ENCODE measurements at places on chromosomes 3 and 15.

DNA sequence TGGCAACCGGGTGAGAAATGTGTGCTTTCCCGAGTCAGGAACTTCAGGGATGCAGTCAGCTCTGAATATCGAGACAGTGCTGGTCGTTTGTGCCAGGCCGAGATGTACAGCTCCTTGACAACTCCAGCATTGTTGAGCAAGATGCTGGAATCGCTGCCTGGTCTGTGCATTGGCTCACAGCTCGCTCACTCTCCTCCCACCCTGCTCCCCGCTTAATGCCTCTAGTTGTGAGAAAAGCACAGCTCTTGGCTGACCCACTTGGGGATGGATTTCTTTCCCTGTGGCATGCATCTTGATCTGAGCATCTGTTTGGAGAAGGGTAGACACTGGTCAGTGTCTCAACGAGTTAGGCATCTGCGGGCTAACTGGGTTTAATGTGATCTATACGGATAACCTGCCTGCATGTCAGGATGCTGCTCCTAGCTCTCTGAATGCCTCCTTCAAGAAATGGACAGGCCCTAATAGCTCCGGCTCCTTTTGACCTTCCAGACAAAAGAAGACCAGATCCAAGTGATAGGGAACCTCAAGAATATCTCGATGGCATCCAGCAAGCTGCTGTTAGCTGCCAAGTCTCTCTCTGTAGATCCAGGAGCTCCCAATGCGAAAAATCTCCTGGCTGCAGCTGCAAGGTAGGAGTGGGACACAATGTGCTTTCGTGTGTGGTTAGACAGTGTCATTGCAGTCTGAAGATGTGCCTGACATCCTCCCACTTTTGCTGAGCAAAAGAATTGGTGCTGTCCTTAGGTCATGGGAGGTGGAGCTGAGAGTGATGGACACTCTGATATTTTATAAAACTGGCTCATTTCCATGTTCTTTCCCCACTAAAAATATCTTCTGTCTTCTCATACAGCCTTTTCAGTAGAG is 302.2 kb upstream of the TPM1 start:
- no peak for DNase-seq

DNA sequence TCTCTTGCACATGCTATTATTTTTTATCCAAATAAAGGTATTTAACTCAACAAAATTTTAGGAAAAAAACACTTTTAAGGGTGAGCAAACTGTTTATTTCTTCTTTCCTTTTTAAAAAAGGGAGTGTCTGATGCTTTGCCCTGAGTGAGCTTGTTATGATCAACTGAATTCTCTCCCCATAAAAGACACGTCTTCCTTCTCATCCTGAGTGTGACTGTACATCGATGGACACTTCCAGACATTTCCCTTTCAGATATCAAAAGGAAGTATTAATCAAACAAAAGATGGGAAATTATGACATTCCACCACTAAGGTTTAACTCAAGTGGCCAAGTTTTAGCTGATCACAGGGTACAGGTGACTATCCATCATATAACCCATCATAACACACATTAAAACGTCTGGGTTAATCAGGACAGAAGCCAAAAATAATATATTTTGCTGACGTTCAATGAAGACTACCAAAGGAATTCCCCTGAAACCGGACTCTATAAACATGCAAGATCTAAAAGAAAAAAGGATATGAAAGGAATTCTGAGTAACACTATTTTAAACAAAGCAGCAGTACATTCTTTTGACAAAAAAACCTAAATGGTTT is 354.8 kb downstream of the MECOM start:
- DNase-seq, result no peak

DNA sequence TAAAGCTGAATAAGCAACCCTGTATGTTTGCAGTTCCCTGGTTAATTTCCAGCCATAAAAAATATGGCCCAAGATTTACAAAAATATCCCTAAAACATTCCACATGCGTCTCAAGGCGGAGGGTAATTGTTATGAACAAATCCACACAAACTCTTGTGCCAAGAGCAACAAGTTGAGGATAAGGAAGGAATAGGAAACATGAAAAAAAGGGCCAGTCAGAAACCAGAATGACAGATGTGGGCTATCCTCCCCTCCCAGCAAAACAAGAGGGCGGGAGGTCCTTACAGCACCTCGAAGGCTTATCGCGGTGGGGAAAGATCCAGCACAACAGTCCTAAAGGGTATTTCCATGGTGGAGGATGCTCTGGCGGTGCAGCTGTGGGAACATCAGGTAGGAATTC is 155.6 kb upstream of the HES1 start:
- DNase-seq, result no peak

GRCh38 chr3:30642849-30643361 is 36.5 kb downstream of the TGFBR2 start:
- no peak for DNase-seq

DNA sequence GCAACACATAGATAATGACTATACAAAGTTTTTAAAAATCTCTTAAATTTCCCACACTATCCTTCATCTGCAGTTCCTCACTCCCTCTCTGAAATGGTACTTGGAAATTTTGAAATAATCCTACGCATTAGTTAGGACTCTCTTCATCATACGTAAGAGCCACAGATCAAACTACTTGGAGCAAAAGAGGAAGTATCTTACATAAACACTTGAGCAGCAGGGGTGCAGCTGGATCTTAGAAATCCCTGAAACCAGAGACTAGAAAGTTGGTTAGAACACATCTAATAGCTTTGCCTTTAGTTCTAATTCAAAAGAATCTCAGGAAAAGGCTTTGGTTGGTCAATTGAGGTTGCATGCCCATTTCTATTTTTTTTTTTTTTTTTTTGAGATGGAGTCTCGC is 38.8 kb upstream of the ZNF445 start:
- no peak for DNase-seq

DNA sequence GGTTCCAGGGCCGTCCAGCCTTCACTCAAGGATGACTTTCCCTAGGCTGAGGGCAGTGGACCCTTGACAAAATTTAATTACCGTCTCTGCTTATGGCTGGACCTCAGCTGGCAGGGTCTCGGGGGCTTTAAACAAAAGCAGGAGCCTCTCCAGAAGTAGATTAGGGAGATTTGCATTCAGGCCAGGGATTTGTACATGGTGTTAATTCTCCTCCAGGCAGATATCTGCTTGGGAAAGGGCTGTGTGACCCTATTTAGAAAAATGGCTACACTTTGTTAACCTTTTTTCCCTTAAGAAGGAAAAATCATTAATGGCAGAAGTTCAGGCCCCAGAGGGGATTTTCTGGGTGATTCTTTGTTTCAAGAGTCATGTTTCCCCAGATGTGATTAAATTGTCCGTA is 329.1 kb upstream of the C2CD4B start:
- DNase-seq, result no peak

DNA sequence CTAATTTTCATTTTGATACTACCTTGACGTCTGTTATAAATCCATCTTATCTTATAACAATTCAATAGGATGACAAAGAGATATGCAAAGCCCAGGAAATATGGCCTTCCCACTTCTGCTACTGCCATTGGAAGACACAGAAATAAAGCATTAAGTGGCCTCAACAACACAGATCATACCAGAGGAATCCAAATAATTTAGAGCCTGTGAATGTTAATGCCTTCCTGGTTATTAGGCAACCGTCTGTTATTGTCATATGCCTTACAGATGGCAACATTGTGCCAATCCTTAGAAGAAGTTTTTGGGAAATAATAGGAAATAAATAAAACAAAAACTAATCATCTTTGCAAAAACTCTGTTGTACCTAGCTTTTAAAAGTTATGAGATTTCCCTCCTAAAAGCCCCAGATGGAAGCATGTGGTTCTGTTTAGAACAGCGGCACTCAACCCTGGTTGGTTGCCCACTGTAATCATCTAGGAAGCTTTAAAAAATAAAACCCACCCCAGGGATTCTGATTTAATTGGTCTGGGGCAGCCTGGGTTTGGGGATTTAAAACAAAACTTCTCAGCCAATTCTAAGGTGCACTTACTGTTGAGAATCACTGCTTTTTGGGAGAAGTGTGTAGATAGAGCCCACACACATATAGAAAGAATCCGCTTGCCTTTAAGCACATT is 704.8 kb upstream of the CFAP20DC start:
- no peak for DNase-seq

DNA sequence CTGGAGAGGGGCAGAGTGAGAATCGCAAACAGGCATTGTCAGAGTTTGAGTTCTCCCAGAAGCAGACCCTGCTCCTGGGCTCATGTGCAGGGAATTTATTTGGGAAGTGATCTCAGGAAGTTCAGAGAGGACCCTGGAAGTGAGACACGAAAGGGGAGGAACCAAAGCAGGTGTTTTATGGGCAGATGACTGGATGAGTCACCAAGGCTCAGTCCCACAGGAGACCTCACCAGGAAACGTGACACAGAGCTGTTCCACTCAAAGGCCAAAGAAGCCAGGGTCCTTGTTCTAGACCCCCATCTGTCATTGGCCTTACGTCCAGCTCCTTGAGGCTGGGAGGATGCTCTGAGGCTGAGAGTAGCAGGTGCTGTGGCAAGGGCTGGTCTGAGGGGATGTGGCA is 43.4 kb upstream of the SEC22A start:
- DNase-seq, result no peak

DNA sequence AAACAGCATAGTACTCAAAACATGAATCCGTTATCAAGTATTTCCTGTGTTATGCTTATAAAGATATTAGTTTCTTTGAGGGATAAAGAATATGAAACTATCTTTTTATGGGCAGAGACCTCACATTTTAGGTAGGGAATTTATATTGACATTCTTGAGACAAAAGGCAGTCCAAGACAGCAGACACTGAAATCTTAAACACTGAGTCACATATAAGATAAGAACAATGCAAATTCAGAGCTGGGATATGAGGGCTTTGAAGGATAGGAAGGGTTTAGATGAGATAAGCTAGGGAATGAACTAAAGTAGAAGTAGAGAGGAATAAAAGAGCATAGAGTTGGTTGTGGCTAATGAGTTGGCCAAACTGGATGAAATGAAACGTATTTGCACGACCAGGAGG is 58.4 kb downstream of the ASTE1 start:
- DNase-seq, result no peak

DNA sequence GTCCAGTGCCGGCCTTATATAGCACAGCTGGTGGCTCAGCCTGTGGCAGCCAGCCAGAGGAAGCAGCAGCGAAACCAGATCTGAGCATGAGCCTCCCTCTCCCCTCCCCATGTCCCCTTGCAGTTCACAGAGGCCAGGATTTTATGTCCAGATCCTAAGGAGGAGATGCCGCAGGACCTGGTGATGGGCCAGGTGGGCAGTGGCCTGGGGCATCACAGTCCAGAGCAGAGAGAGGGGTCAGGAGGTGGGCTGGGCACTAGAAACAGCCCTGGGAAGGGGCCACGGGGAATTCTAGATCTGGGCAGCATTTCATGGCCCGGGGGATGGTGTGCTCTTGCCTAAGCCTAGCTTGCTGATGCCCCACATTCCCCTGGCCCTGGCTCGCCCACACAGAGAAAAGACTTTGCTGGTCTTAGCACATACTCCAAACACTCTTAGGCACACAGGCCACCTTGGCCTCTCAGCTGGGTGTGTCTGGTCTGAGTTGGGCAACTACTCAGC is 259 bp upstream of the CILP start:
- DNase-seq, result no peak

- no peak for DNase-seq
Observed at GRCh38 chr3:34891941-34892340, 747.4 kb upstream of the ARPP21 start.

DNA sequence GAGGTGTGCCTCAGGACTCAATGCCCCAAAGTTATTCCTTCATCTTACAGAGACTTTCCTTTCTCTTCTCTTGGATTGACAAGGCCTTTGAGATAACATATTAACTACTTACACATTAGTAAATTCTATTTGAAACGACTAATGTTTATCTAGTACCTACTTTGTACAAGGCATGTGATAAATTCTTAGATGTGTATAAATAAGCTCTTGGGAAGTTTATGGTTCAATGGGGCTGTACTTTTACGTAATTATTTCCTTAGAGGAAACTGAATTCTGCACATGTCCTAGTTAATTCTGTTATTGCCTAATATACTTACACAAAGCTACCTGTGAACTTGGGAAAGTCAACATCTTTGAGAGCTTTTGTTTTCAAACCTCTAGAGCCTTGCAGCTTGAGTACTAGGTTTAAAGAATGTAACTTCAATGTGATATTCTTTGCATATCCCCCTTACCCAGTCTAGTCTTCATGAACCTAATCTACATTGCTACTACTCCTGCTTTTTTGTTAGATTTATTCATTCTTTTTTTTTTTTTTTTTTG is 58.5 kb upstream of the RAP2B start:
- no peak for DNase-seq

GRCh38 chr3:110697961-110698360 is 373.7 kb upstream of the NECTIN3 start:
- no peak for DNase-seq

DNA sequence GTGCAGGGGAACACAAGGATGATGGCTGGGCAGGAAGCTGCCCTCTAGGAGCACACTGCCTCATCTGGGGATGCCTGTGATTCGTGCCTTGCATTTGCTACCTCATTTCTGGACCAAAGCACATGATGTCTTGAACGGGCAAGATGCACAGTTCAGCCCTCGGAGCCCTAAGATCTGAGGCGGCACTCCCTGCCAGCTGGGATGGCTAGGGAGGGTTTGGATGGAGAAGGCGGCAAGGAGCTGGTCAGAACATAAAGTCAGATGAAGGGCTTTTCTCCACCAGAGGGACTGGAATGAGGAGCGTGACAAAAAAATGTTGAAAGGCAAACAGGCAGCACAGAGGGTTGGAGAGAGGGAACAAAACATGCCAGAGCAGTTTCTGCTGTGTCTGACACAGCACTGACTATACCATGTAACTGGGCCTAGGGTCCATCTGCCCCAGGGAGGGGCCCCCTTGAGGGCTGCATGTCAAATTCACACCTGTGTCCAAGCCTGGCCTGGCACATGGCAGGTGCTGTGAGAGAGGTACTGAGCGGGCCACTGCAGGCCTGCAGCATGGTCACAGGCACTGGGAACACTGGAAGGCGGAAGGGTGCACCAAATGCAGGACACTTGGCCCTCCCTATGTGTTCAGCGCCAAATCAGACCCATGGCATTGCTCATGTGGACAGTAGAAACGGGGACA is 21.7 kb downstream of the TMEM43 start:
- DNase-seq, result no peak

- DNase-seq, result no peak
Observed at GRCh38 chr3:156816091-156816793, 9.9 kb upstream of the LEKR1 start.

GRCh38 chr3:198081421-198081844 is 121.4 kb downstream of the LMLN start:
- no peak for DNase-seq

- peak; percentile 53 for DNase-seq
Observed at GRCh38 chr3:161560008-161560637, 63.5 kb downstream of the OTOL1 start.

GRCh38 chr3:49845694-49846093 is 10.7 kb downstream of the TRAIP start:
- DNase-seq, result no peak

- DNase-seq, result peak; percentile 41
Observed at GRCh38 chr15:40471808-40472150, 995 bp downstream of the CHST14 start.

Data from breast epithelium (tissue), 4 donors.